T-cell (primary cell): ENCODE measurements at places on chromosomes 11 and 22.

GRCh38 chr11:117232911-117233409 lies 489 bp downstream of the RNF214 start:
- DNase-seq, result no peak

DNA sequence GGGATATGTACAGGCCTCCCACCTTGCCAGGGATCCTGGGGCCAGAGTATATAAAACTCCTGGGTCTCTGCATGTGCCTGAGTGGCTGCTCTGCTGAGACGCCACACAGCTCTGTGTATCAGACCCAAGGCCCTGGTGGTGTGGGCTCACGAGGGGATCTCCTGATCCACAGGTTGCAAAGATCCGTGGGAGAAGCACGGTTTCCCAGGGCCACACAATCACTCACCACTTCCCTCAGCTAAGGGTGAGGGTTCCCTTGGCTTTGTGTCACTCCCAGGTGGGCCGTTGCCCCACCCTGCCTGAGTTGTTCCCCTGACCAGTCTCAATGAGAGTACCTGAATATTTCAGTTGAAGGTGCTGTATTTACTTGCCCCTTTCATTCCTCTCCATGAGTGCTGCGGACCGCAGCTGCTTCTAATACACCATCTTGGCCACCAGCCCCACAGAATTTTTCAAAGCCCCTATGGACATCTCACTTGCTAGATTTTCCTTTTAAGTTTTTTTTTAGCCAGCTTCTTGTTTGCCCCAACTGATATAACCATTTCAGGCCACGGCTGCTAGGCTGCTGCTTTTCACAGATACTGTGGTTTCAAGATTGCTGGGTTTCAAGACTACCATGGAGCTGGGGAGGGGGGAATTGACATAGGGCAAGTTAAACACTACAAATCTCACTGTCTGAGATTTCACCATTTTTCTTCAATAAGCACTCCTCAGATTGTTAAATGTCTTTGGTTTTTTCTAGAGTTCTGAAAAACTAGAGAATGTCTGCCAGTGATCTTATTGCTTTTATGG lies 13.7 kb upstream of the DEPDC7 start:
- DNase-seq, result no peak

DNA sequence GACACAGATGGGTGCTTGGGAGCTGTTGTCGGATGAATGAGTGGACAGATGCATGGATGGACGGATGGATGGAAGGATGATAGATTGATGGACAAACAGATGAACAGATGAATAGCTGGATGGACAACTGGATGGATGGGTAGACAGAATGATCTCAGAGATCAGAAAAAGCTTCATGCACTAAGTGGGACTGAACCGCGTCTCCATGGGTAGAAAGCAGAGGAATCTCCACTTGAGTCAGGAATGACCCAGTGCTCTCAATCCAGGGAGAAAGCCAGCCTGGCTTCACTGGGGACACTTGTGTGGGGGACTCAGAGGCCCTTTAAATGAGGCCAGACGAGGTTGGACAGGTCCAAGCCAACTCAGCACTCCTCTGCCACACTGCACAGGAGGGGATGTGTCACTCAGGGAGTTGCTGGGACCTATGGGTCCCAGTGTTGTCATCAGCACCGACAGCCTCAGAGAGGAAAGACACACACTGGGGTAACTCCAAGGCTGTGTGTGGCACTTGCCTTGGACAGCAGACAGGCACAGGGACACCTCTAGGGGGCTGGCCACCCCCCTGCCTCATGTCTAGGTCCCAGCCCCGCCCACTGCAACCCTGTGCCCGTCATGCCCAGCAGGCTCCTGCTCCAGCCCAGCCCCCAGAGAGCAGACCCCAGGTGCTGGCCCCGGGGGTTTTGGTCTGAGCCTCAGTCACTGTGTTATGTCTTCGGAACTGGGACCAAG lies 5.6 kb downstream of the IGLL5 start:
- DNase-seq, result no peak

DNA sequence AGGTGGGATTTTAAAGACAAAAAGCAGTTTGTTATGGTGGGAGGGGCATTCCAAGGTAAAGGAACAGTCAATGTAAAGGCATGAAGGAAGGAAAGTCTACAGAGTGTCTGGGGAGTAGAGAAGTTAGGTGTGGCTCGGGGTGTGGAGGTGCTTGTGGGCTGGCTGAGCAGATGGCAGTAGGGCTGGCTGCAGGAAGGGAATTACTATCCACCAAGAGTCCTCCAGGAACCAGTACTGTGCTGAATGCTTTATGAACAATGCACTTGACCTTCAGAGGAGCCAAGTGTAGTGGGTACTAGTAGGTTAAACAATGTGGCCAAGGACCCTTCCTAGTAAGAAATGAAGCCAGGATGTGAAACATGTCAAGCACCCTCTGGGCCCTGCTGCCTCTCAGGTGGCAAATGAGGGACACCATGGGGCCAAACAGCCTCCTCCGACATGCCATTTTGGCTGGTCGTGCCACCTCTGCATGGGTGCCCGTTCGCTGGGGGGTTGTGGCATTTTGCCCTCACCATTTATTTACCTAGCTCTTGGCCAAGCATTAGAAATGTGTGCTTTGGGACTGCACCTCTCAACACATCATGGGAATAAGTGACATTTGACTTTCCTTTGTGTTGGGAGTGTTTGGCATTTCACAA lies 123.6 kb upstream of the TENM4 start:
- DNase-seq, result no peak

GRCh38 chr11:112128483-112129121 lies 35.3 kb downstream of the IL18 start:
- no peak for DNase-seq

GRCh38 chr11:30365793-30366517 lies 43.1 kb downstream of the ARL14EP start:
- no peak for DNase-seq

GRCh38 chr22:45579806-45580725 lies 77.4 kb downstream of the FBLN1 start:
- no peak for DNase-seq

- peak; percentile 62 for DNase-seq
Observed at GRCh38 chr11:61947486-61948210, 2.5 kb upstream of the BEST1 start.

DNA sequence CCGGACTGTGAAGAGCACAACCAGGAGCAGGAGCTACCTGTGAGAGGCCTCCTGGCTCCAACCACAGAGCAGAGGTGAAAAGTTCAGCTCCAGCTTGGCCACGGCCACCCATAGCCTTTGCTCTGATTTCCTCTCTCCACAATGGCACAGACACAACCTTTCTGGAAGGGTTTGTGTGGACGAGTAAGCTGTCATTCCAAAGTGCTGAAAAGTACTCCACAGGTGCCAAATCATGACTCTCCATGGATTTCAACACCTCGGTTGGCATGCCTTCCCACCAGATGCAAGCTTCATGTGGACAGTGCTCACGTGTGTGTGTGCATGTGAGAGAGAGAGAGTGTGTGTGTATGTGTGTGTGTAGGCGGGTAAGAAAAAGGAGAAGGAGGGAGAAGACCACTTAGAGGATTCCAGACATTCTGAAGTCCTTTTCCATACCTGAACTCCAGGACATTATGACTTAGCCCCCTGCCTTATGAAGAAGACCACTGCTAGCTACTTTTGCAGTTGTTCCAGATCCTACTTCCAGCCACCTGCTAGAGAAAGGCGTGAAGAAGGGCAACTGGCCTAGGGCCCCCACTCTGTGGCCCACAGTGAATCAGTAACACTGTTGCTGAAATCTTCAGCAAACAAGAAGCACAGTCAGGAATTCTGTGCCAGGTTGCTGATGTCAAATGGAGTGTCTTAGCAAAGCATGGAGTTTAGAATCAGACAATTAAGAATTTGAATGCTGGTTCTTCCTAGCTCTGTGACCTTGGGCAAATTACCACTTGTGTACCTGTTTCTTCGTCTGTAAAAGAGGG lies 13.9 kb upstream of the NAV2 start:
- no peak for DNase-seq

- no peak for DNase-seq
Observed at GRCh38 chr11:121337078-121337477, 44.5 kb downstream of the SC5D start.

DNA sequence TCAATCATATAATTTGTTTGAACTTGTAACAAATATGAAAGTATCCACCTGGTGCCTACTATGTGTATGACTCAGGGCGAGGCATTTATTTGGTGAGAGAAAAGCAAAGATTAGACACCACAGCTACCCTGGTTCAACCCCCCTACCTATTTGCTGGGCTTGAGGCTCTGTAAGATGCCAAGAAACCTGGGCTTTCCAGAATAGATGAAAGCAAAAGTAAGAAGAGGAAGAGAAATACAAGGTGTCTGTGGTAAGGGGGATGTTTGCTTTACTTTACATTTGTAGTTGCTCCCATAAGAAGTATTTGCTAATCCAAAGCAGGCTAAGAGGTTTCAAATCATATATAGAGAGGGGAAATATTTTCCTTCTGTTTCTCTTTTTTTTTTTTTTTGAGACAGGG lies 61.7 kb downstream of the DDI1 start:
- DNase-seq, result no peak

DNA sequence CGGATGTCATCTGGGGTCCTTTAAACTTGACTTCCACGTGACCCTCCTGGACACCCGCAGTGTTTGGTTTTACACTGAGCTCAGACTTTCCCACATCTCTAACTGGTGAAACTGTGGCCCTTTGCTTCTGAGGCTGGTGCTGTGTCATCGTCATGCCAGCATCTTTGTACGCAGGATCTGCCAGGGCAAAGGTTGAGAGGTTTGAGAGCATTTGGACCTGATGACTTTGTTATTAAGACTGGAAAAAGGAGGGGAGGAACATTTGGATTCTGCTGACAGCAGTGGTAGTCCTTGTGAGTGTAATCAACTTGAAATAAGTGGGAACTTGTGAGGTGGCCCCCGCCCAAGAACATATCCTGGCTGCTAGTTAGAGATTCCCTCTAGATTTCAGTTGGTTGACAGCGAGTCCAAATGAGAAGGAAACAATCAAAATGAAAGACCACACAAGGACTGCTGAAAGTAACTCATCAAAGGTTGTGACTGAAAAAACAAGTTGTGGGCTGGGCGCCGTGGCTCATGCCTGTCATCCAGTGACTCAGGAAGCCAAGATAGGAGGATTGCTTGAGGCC lies 102.5 kb downstream of the KIAA1671 start:
- DNase-seq, result peak; percentile 11

DNA sequence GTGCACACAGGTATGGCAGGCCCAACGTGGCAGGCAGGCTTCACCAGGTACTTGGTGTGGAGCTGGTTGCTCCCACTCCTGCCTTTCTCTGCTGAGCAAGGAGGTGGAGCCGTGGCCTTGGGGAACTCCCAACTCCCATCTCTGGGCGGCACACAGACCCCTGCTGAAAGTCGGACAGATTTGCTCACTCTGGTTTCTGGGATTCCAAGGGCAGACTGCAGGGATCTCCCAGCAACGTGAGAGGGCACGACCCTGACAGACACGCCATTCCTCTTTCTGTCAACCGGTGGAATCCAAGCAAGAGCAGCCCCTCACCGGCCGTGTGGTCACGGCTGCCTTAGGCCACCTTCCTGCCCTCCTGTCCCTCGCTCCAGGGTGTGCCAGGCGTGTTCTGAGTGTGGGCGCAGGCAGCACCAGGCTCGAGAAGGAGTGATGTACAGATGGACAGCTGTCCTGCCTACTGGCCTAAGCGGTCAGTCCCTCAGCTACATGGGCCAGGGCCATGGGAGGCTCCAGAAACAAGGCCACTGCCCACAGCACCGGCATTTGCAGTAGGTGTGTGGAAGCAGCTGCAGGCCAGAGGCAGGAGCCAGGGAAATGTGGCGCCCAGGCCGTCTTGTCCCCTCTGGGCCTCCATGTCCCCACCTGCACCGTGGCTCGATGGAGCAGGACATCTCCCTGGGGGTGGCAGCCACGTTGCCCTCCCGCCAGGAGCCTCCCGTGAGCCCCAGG lies 13.7 kb upstream of the PPARA start:
- DNase-seq, result no peak

- no peak for DNase-seq
Observed at GRCh38 chr22:44793506-44794172, 41.3 kb downstream of the ARHGAP8 start.

- DNase-seq, result no peak
Observed at GRCh38 chr11:66981976-66982578, 7.0 kb downstream of the C11orf86 start.

DNA sequence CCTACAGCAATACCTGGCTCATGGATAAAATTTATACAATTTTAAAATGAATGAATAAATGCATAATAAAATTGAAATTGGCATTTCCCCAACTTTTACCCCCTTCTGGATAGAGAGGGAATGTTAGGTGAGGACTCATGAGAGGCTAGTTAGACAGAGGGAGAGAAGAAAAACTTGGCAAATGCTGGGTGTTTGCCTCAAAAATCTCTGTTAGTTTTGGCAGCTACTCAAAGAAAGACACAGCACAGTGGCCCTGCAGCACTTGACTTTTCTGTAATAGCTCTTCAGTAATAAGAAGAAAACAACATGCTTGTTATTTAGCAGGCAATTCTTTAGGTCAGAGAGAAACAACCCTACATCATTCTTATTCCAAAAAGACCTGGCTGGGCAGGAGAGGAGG lies 20.7 kb upstream of the IZUMO1R start:
- DNase-seq, result no peak

DNA sequence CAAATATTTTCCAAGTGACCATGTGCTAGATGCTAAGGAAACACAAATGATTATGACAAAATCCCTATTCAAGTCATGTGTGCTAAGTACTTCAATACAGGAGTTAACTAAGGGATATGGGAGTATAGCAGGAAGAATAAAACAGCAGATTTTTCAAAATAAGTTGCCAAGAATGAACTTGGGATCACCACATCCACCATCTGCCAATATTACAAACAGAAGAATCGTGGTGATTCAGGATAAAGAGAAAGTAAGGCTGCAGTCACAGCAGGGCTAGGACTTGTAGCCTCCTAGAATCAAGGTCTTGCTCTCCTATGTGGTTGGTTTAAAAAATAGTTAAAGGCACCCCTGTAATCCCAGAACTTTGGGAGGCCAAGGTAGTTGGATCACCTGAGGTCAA lies 34.3 kb downstream of the MRTFA start:
- DNase-seq, result no peak

- DNase-seq, result no peak
Observed at GRCh38 chr11:47912843-47913437, 64.8 kb upstream of the NUP160 start.

DNA sequence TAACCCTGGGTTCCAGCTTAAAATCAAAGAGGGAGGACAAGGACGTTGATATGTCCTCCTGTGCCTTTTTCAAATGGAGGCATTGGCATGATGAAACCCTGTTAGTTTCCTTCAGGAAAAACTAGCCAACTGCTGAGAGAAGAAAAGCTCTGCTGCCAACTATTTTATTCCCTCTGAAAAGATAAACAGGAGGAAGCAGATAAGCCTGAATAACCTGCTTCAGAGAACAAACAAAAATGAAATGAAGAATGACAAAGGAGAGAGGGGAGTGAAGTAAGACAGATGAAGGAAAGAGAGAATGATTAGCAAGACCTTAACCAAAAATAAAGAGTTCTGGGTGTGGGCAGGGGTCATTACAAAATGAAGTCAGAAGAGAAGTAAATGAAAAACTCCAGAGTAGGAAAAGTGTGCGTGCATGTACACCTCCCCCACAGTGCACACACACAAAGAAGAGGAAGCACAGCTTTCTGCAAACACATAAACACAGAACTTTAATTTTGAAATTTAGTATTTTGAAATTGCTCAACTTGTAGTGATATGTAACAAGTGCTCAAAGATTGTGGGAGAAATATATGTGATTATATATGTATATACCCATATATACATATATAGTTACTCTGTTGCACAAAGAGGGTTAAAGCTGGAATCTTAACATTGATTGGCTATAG lies 332.2 kb downstream of the LUZP2 start:
- DNase-seq, result no peak
